Stimulated activated CD4-positive, alpha-beta T cell treated with anti-CD3 and anti-CD28 coated beads, TNF-alpha, amount 100 ng/mL, for 1 hour (primary cell): ENCODE measurements at places on chromosomes 3 and 15.

GRCh38 chr15:80403712-80404056 is 498 bp upstream of the ARNT2 start:
- DNase-seq = no peak

DNA sequence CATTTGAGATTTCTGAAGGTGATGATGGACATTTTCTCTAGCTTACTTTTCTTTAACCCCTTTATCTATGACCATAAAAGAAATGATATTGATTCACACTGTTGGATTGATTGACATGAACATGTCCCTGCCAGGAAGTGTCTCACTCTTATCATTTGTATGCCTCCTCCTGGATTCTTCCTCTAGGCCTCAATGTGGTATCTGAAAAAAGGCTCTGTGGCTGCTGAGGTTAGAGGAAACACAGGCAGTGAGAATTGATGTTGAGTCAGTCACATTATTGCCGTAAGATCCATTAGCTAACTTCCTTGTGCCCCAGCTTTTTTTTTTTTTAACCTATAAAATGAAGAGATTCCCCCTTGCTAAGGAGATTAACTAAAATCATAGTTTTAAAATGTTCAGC is 8.0 kb upstream of the THRB start:
- no peak for DNase-seq

- no peak for DNase-seq
Measured at GRCh38 chr15:28977377-28978010, 91.7 kb downstream of the APBA2 start.

DNA sequence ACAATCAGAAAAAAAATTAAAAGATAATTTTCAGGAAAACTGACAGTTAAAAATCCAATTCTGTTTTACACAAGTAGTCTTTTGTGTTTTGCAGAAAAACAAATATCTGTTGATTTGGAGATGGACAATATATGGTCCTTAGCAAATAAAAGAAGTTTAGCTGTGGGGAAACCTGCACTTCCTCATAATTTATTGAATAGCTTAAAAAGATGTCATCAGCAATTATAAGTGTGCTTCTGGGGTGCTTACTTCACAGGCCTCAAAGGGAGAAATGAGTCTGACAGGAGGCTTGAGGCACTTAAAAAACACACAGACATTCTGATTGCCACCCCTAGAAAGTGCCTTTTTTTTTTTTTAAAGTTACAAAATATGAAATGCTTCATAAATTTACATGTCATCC is 31.6 kb upstream of the CERS3 start:
- DNase-seq = no peak

DNA sequence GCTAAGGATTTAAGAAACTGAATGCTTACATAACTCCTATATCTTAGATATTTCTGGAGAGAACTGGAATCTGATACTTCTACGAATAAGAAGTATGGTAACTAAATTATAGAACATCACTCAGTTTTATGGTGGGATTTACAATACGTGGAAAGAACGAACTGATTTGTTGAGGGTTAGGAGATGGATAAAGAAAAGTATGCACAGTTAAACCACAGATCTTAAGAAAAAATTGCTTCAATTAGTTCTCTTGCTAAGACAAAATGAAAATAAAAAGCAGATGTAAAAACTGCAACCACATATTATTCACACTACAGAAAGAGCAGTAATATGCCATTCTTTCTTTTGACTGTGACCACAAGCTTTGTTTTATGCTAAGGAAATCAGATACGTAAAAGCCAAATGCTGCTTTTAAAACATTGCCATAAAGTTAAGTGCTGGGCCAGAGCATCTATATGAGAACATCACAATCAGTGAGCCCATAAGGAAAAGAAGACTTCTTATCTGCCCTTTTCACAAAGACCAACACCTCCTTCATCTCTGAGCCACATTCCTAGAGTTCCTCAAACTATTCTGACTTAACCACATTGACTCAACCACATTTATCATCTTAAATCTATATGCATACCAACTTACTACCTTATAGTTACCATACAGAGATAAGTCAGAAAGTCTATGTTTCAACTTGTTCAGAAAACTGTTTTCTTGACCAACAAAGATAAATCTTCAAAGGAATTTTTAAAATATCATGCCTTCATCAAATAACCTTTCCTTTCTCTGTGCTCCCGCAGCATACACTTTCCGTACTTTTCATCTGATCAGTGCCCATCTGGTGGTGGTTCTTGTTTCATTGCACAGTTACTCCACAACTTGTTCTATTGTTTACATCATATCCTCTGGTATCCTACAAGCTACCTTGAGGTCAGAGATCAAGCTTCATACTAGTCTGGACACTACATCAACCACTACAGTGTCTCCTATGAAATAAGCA is 61.7 kb downstream of the FSIP1 start:
- DNase-seq = no peak

DNA sequence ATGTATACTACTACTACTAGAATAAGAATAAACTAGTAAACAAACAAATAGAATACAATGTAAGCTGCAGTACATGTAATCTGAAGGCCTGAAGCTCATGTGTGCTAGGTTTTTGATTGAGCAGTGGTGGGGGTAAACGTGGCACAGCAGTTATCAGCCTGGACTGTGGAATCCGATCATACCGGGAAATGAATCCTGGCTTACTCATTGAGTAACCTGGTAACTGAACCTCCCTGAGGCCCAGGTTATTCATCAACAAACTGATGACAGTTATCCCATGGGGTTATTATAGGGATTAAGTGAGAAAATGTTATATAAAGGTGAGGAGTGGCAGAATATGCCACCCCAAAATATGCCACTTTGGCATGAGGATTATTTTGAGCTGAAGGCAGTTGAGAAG is 339.1 kb downstream of the FHIT start:
- no peak for DNase-seq

DNA sequence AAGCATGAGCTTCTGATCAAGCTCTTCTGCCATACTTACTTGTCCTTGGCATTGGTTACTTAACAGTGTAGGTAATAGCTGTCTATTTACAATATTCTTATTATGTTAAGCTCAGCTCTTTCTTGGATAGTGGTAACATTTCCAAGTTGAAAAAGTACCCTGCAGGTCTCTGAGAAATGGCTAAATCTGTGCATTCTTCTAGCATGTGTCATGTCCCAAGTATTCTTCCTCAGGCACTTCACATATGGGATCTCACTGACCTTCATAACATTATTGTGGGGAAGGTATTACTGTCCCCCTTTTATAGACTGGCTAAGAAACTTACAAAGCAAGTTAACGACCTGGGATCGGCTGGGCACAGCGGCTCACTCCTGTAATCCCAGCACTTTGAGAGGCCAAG is 236.1 kb downstream of the RORA start:
- DNase-seq = no peak

- DNase-seq = no peak
Measured at GRCh38 chr3:48238531-48239085, 2.3 kb upstream of the ZNF589 start.

- DNase-seq = no peak
Measured at GRCh38 chr3:82311901-82312300, 550.5 kb upstream of the GBE1 start.

GRCh38 chr3:196128172-196128843 is 46.4 kb upstream of the TFRC start:
- DNase-seq = no peak

DNA sequence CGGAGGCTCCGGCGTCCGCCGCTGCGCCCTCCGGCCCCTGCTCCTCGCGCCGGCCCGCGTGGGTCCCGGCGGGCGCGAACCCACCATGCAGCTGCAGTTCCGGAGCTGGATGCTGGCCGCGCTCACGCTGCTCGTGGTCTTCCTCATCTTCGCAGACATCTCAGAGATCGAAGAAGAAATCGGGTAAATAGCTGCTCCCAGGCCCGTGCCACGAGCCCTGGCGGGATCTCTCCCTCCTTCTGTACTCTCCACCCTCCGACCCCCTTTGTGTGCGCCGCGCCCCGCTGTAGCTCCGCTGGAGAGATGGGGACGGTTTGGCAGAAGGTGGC is 263 bp downstream of the ST8SIA2 start:
- DNase-seq = no peak

- no peak for DNase-seq
Measured at GRCh38 chr15:37019479-37020433, 80.6 kb downstream of the MEIS2 start.

GRCh38 chr3:127056976-127057375 is 74.1 kb downstream of the PLXNA1 start:
- DNase-seq = no peak

DNA sequence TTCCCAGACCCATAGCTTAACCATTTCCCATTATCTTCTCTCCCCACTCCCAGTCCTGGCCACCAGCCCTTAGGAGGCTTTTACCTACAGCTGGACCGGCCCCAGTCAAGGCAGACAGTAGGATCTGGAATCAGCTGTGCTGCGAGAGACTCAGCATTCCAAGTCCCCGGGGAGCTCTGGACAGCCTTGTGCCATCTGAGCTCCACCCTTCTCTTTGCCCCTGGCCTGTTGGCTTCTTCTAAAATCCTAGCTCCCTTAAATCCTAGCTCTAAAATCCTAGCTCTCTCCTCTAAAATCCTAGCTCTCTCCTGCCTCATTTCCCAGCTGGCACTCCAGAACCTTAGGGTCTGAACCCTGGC is 21.3 kb downstream of the MEGF11 start:
- DNase-seq = no peak

GRCh38 chr15:84666373-84666772 is 8.4 kb upstream of the NMB start:
- no peak for DNase-seq

DNA sequence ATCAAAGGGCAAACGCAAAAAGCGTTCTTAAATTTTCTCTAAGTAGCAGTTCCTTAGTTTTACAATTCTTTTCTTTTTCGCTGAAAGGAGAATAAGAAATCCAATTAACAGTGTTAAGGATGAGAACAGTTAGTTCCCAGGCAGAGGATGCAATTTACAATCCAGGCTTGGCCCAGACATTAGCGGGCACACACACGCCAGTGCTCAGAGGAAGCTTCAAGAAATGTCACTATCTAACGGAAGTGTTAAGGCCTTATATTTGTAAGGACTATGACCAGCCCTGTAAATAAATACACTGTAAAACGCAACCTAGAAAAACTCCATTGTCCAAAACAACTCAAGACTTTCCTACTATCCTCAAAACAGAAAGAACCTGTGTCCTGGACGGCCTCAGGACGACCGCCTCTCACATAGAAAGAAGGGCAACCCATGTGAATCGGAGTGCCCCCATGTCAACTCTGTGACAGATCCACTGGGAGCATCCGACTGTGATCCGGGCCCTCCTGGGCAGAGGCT is 1.3 kb downstream of the ACAP2 start:
- DNase-seq = no peak

DNA sequence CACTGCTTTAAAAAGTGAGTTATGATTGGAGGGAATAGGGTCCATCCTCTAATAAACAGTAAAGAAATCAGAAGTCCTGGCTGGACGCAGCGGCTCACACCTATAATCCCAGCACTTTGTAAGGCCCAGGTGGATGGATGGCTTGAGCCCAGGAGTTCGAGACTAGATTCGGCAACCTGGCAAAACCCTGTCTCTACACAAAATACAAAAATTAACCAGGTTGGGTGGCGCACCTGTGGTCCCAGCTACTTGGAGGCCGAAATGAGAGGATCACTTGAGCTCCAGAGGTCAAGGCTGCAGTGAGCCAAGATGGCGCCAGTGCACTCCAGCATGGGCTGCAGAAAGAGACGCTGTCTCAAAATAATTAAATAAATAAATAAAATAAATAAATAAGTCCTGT is 171.2 kb downstream of the POTEB3 start:
- no peak for DNase-seq

DNA sequence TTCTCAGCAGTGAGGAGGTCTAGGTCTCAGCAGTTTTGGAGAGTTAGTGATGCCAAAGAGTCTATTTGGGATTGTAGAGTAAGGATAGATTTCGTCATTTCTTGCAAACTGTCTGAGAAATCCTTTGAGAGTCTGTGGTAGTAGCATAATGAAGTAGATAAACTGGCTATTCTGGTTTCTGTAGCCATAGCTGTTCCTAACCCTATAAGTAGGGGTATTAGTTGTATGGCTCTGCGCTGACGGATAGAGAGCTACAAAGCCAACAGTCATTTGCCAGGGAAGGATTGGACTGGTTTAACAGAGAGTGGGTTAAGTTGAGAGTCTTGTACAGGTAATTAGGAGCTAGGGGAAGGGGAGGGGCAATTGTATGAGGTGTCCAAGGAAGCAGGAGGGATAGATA is 50.6 kb downstream of the KLHDC8B start:
- DNase-seq = no peak

DNA sequence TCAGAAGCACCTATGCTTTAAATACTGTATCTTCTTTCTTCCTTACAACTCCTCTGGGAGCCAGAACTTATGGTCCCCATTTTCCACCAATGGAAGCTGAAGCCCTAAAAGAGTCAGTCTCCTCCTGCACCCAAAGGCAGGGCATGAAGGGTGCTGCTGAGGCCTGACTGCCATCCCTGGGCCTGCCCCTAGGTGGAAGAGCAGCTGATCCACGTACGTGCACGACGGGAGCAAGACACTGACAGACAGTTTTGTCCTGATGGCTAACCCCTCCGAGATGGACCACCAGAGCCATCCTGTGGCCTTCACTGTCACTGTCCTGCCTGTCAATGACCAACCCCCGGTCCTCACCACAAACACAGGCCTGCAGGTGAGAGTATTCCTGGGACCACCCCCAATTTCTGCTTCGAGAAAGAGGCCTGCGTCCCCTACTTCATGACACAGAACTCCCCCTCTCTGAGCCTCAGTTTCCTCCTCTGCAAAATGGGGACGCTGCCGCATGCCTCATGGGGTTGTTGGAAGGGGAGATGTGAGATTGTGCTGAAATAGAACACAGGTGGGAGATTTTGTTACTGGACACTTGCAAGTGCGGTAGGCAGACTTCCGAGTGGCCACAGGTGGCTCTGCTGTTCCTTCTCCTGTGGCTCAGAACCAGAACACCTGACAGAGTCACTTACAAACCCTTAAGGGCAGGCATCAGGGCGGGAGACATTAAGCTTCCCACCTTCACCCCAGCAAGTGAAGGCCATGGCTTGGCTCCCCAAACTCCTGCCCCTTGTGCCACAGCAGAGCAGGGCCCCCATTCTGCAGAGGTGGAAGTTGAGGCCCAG is 175.4 kb downstream of the TBC1D2B start:
- DNase-seq = no peak

DNA sequence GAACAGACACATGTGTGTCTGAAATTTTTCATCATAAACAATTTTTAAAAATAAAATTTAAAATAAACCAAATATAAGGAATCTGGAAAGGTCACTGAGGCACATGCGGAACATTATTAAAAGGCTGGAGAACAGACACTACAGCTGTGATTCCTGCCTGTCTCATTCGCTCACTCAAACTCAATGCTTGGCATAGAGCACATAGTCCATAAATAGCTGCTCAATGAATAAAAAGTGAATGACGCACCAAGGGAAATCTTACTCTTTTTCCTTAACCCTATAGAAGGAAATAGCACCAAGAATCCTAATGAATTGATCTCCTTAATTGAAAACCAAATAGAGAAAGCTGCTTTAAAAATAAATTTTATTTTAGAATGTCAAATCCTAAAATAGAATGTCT is 98.4 kb downstream of the FSIP1 start:
- no peak for DNase-seq

- DNase-seq = no peak
Measured at GRCh38 chr15:67799801-67800205, 25.5 kb upstream of the SKOR1 start.

DNA sequence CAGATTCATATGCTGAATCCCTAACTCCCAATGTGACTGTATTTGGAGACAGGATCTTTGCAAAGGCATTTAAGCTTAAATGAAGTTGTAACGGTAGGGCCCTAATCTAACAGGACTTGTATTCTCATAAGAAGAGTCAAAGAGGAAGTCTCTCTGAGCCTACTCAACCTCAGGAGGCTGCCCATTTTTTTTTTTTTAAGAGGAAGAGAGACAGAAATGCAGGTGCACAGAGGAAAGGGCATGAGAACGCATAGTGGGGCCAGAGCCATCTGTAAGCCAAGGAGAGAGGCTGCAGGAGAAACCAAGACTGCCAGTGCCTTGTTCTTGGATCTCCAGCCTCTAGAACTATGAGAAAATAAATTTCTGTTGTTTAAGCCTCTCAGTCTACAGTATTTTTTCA is 28.4 kb downstream of the ZNF860 start:
- no peak for DNase-seq
